ENCODE measurements at places on chromosomes 16 and 17.
A peak's percentile ranks its signal among the peaks of the same experiment; 100 is the strongest.

- no peak for DNase-seq
These were observed 13.7 kb downstream of the ZNRF1 start for GRCh38 chr16:75012380-75013081.

DNA sequence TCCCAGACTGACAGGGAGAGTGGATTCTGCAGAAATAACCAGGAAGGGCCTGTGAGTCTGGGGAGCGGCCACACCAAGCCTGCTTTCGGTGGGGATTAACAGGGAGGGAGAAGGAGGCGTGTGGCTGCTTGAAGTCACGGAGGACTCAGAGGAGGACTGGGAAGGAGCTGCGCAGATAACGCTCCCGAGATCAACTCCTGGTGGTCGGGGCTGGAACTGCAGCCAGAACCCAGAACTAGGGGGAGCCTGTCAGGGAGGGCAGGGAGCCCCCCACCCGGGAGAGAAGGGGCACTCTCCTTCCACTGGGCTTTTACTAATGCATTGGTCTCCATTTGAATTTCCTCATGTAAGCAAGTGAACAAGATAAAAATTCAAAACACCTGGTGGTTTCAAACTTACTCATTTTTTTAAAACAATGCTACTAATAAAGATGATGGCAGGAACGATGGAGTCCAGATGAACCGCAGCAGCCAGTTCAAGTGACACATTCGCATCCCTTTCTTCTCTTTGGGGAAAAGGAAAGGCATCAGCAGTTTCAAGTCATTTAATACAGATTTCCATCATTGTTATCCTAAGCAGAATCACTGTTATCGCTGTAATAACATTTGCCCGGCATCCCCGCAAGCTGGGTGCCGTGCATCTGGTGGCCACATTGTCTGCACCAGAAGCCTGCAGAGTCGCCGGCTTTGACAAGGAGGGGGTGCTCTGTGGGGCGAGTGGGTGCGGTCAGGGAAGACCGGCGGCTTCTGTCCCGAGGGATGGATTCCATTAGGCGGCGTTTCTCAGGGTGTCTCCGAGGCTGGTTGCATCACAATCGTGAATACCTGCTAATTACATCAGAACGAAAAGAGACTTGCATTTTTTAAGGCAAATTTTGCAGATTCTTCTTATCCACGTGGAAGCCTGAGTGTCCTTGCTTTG lies 183.0 kb downstream of the FOXL1 start:
- DNase-seq: peak; percentile 3

DNA sequence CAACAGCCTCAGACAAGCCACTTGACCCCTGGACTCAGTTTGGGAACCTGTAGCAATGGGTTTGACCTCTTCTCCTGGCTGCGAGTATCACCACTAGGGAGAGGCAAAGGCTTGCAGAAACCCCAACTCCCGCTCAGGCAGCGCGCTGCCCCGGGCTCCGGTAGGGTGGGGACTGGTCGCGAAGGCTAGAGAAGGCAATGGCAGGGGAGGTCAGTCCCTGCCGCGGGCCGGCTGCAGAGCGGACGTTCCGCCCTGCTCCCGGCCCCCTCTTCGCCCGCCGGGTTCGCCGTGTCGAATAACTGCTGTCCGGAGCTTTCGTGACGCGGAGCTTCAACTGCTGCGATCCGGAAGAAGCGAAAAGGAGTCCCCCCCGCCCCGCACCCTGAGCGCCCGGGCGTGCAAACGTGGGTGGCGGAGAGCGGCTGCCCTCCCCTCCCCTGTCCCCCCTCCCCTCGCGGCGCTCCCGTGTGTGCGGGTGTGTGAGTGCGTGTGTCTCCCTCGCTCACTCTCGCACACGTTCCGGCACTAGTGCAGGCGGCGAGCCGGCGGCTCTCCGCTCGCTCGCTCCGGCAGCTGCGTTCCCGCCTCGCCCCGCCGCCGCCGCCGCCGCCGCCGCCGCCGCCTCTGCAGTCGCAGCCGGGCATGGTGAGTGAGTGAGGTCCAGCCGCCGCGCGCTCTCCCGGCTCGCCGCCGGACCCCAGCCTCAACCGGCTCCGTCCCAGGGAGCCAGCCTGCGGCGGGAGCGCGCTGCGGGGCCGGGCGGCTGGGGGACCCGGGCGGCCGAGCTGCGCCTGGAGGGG lies 772 bp upstream of the SHISA6 start:
- no peak for DNase-seq

DNA sequence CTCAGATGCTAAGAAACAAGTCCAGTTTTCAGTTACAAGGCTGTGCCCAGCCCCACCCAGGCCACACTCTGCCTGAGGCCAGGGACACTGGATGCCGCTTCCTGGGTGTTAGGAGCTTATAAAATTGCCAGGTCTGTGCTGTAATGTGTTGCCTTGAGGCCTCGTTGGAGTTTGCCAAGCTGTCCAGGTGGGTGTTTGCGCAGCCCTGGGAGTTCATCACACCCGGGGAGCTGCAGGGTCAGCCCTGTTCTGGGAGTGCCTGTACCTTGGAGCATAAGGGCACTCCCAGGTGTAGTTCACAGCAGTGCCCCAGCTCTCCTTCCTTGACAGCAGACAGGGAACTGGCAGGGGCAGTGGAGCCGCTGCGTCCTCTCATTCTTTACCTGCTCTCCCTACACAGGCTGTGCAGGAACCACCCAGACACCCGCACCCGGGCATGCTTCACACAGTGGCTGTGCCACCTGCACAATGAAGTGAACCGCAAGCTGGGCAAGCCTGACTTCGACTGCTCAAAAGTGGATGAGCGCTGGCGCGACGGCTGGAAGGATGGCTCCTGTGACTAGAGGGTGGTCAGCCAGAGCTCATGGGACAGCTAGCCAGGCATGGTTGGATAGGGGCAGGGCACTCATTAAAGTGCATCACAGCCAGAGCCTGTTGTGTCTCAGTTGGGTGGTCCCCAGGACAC lies 1.6 kb downstream of the GFER start:
- no peak for DNase-seq

DNA sequence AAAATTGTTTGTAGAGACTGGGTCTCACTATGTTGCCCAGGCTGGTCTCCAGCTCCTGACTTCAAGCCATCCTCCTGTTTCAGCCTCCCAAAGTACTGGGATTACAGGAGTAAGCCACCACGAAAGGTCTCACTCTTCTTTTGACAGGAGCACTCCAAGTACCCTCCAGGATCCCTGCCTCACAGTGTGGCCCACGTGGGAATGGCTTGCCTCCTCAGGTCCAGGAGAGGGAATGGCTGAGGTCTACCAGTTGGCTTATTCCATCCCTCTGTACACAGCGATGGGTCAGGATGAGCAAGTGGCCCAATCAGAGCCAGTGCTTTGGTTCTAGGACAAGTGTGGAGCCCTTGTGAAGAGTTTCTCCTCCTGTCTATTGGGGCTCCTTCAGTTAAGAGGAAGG lies 73.7 kb upstream of the ZNF423 start:
- no peak for DNase-seq

DNA sequence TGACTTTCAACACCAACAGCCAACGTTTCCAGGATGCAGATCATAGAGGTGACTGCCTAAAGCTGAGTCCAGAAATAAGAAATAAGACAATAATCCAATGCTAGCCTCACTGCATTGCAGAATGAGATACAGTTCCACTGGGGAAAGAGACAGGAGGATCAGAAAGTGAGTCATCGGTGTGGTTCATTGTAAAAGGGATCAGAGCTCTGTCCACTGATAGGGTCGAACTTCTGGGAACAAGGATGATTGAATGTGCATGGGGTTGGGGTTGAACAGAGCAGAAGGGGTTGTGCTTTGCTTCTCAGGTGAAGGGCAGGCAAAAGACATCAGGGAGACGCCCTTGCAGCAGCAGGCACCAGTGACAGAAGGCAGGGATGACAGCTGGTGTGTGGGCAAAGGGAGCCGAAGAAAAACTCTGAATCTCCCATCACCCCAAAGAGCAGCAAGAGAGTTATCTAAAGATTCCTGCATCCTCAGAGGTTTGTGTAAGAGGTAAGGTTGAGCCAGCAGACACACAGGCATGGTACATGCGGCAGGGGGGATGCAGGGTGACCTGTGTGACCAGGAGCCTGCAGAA lies 16.4 kb downstream of the CLEC10A start:
- DNase-seq: no peak

DNA sequence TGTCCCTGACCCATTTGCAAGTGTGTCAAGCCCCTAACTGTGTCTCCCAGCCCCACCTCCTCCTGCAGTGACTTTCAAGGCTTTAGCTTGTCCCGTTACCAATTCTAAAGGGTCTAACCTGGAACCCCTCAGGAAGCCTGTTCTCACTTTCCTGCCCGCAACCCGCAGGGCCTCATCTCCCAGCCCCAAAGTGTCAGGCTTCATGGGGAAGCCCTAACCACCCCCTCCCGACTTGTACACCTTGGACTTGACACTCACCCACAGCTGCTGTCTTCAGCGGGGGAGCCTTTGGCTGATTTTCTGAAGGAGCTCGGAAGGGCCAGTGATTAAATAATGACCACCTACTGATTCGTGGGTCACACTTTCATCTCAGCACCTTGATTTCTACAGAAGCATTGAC lies 33.1 kb downstream of the NLRC5 start:
- no peak for DNase-seq

GRCh38 chr16:50806099-50807062 lies 64.5 kb downstream of the CYLD start:
- DNase-seq: peak; percentile 65

DNA sequence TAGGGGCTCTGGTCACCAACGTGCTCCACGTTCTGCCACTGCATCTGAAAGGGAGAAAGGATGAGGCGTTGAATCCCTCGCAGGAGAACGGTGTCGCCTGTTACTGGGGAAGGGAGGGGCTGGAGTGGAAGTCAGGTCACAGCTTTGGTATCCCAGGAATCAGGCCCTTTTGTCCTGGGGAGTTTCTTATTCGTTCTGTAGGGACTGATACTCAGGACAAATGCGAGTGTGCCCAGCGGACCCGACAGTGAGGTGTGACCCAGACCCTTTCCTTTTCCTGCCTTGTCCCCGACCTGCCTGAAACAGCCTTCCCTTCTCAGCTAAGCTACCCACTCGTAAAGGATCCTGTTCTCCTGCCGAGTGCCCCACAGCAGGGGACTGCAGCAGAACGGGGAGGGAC lies 177.5 kb downstream of the VPS53 start:
- no peak for DNase-seq

- no peak for DNase-seq
These were observed 18.1 kb upstream of the RAB11FIP4 start for GRCh38 chr17:31373150-31374093.

GRCh38 chr16:78317564-78318240 lies 218.2 kb downstream of the WWOX start:
- no peak for DNase-seq

GRCh38 chr16:85249418-85250146 lies 137.3 kb upstream of the CIBAR2 start:
- no peak for DNase-seq

DNA sequence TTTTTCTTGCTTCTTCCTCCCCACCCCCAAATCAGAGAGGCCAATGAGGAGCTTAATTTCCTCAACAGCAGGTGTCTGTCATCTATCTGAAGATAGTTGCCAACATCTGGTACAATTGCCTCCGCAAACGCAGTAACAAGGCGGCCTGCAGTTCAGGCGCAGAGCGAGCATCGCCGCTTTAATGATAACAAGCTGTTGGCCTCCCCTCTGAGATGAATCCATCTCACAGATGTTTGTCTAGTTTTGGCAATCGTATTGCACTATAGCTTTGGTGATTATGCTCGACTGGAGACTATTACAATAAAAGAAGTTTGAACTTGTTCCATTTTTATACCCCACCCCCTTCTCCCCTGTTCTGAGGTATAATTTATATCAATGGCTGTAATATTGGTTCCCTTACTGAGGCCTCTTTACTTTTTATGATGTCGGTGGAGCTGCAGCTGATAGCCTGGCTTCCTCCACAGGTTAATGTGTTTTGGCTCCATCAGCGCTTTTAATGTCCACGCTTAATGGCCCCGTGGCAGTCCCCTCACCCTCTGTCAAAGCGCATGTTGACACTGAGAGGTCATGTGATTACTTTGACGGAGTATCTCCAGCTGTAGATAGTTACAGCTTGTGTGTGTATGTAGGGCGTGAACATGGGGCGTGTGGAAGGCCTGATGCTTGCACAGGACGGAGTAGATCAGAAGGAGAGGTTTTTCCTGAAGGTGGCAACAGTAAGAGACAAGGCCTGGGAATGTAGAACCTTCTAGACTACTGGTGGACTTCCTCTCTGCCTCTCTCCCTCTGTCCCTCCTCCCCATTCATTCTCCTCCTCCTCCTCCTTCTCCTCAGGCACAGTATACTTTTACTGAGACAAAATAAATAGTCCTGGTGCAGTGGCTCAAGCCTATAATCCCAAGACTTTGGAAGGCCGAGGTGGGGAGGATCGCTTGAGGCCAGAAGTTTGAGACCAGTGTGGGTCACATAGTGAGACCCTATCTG lies 164.7 kb downstream of the MSI2 start:
- DNase-seq: no peak

DNA sequence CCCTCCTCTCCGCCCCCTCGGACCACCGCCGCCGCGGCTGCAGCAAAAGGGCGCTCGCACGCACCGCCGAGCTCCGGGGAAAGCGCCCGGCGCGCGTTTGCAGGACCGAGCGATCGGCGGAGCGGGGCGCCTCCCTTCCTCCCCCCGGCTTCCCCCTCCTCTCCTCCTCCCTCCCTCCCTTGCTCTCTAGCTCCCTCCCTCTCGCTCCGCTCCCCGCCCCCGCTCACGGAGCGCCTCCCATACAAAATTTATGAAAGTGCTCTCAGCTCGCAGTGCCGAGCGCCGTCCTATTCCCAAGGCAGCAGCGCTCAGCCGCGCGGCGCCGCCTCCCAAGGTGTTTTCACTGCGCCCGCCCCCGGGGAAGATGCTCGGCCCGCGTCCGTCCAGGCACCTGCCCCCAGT lies at the start of gene RTN4RL1:
Gene RTN4RL1 (minus strand): TSS at position 115 of the 402 bp plus-strand sequence. CDS start 469 bp downstream, outside the sequence.
- peak; percentile 42 for DNase-seq

DNA sequence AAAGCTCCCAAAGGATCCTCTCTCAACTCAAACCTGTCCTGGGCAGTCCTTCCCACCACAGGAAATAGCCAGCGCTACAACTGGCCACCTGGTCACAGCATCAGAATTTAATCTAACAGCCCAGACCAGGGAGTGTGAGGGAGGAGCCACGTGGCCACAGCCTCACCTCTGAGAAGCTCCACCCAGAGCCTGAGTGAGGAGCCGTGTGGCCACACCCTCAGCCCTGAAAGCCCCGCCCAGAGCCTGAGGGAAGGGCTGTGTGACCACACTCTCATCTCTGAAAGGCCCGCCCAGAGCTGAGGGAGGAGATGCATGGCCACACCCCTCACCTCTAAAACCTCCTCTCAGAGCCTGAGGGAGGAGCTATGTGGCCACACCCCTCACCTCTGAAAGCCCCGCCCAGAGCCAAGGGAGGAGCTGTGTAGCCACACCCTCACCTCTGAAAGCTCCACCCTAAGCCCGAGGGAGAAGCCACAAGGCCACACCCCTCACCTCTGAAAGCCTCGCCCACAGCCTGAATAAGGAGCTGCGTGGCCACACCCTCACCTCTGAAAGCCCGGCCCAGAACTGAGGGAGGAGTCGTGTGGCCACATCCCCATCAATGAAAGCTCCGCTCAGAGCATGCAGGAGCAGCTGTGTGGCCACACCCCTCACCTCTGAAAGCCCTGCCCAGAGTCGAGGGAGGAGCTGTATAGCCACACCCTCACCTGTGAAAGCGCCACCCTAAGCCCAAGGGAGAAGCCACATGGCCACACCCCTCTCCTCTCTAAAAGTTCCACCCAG lies 28.6 kb downstream of the SLC38A8 start:
- DNase-seq: peak; percentile 19

Data from stimulated activated CD4-positive, alpha-beta T cell treated with anti-CD3 and anti-CD28 coated beads, Interleukin-1b, Interleukin-23, amount 100 ng/mL, for 1 hour (primary cell).